Left lobe of liver (tissue), 2 donors: ENCODE measurements at places on chromosomes 13 and 19.
A peak's percentile ranks its signal among the peaks of the same experiment; 100 is the strongest.

DNA sequence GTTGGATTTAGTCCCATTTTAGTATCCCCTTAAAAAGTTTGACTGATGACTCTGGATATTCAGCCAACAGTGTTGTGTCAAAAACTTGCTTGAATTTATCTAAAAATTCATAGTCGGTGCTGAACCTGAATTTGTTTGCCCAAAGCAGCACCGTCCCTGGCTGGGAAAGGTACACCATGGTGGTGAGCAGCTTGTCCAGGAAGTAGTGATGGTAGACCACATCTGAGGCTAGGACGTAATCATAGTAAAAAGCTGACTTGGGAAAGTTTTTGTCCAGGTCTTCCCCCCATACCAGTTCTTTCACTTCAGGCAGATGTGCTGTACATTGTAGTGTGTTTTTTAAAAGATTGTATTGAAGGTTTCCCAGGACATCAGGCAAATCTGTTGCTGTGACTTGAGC lies 8.8 kb downstream of the METTL21C start:
- no peak for DNase-seq

DNA sequence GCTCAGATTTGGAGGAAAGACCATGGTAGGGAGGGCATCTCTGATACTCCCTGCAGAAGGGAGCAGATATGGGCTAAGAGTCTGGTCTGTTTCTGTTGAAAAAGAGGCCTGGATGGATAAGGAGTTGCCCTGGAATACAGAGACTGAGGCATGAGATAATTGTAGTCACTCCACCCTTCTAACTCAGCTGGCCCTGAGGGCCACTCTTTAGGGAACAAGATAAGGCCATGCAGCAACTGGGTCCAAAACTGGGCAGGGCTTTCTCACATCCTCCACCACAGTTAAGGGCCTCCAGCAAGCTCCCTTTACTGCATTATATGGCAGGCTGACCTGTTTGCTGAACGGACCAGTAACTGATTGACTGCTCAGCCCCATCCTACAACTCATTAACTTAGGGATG lies 1.3 kb downstream of the ZNF749 start:
- no peak for DNase-seq

DNA sequence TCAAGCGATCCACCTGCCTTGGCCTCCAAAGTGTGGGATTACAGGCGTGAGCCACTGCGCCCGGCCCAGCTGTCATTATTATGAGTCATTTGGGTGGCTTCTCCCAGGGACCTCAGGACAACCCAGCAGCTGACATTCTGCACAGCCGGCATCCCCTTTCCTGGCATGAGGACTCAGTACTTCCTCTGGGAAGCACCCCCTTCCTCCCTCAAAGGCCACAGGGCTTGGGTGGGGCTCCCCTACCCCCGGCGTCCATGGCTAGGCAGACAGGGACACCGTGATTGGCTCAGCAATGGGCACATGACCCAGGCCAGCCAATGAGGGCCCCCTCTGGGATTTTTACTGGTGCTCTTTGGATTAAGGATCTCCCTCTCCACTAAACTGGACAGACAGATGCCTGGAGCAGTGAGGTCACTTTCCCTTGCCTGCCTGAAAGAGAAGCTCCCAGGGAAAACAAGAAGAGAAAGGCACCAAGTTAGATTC lies 6.0 kb downstream of the KANK2 start:
- DNase-seq = no peak

- no peak for DNase-seq
Observed at GRCh38 chr13:95650696-95651095, 6.2 kb upstream of the DZIP1 start.

- no peak for DNase-seq
Observed at GRCh38 chr13:51050021-51050830, 60.8 kb downstream of the C13orf42 start.

GRCh38 chr19:4373601-4374497 lies 26.5 kb downstream of the SH3GL1 start:
- no peak for DNase-seq

DNA sequence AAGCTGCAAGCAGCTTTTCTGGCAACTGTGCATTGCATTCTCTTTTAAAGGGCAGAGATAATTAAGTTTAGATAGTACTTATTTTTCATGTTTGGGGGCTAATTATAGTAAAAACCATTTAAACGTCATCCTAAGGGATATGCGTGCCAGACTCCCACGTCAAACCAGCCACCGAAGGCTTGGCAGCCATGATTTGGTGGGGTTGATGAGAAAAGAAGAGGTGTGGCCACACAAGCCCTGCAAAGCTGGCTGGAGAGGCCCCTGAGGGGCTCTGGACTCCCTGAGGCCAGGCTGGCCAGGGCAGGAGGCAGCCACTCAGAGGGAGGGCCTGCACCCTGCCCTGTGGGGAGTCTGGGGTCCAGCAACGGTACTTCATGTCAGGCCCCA lies 17.5 kb downstream of the PEPD start:
- no peak for DNase-seq

DNA sequence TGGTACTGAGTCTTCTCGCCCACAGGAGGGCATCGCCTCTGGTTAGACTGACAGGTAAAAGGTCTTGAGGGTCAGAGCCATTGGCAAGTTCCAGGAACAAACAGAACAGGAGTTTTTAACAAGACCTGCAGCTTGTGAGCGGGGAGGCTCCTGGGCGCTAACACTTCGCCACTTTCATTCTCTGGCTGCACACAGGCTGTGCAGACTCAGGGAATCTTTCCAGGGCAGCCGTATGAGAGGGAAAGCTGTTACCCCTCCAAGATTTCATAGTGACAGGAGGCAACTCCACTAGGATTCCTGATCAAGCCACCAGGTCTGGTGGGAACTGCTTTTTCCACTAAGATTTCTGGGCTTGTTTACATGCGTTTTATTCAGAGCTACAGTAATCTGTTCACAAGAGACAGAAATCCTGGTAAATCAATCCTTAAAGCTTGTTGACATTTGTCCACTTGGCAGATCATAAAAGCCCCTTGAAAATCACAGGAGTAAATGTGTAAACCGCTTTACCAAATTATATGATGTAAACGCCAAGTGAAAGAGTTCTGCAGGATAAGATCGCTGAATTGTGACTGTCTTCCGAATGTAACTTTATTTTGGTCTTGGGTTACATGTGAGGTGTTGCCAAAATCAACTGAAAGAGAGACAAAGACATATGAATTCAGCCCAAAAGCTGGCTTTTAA lies 190.6 kb downstream of the MZT1 start:
- DNase-seq = peak; percentile 47

- DNase-seq = no peak
Observed at GRCh38 chr13:83065108-83065507, 817.2 kb downstream of the SLITRK1 start.

GRCh38 chr19:6890938-6891337 lies 3.6 kb downstream of the ADGRE1 start:
- DNase-seq = no peak

DNA sequence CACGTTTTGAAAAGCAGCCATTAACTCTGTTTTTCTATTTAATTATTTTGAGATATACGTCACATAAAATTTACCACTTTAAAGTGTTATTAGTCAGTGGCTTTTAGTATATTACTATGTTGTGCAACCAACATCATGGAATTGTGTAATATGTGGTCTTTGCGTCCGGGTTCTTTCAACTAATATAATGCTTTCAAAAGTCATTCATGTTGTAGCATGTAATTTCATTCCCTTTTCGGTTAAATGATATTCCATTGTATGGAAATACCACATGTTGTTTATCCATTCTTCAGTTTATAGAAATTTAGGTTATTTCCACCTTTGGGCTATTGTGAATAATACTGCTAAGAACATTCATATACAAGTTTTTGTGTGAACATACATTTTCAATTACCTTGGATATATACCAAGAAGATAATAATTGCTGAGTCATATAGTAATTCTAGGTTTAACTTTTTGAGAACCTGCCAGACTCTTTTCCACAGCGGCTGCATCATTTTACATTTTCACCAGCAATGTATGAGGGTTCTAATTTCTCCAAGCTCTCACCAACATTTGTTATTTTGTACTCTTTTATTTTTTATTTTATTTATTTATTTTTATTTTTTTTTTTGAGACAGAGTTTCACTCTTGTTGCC lies 28.1 kb upstream of the CLDN10 start:
- DNase-seq = no peak

- DNase-seq = peak; percentile 88
Observed at GRCh38 chr19:8421484-8422461, 8.7 kb downstream of the MARCHF2 start.

- DNase-seq = no peak
Observed at GRCh38 chr19:35673121-35673804, 6.9 kb downstream of the UPK1A start.

DNA sequence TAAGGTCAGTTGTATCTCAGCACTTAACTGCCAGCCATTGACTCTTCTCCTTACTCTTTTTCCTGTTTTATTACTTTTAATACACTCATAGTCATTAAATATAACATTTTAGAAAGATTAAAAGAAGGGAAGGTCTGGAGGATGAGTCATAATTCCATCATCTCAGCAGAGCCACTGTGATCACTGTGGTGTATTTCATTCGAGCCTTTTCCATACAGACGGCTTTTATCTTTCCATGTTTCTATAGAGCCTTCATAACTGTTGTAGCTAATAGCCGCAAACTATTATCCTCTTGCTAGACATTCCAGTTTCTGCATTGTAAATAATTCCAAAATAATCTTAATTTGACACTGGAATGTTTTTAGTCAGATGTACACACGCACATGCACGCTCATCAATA lies 4.7 kb upstream of the FLT1 start:
- no peak for DNase-seq

DNA sequence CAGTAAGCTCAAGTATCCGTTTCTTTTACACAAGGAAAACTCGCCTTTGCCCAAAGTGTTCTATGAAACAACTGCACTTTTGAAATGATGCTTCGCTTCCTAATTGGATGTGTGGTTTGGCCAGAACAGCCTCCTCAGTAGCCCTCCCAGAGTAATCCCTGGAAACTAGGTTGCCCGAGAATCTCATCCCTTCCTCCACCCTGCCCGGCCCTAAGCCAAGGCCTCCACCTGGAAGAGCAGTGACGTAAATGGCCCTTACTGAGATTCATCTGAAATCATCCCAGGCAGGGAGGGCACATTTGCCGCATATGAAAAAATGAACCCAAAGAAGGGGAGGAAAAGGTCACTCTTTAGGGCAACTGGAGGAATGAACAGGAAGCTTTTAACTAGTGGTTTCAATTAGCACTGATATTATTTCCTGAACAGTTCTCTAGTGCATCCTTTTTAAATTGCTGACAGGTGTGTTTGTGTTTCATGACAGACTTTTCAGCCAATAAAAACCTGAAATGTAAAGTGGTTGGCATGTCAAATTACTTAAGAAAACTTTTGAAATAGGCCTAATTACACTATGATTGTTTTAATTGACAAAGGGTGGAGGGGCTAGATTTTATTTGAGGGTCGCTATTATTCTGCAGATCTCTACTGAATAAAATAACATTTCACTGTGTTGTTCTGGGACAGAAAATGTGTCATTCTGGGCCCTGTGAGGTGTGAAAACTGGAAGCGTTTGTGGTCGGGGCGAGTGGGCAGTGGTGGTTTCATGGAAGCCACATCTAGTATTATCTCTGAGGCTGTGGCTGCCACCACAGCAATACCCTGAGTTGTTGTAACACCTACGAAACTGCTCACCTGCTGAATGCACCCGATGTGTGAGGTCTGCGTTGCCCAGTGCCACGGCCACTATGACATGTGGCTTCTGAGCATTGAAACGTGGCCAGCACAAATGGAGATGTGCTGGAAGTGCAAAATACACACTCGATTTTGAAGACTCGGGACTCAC lies 112.1 kb downstream of the ZIC5 start:
- no peak for DNase-seq

- DNase-seq = no peak
Observed at GRCh38 chr13:84430015-84430414, 547.7 kb upstream of the SLITRK1 start.

DNA sequence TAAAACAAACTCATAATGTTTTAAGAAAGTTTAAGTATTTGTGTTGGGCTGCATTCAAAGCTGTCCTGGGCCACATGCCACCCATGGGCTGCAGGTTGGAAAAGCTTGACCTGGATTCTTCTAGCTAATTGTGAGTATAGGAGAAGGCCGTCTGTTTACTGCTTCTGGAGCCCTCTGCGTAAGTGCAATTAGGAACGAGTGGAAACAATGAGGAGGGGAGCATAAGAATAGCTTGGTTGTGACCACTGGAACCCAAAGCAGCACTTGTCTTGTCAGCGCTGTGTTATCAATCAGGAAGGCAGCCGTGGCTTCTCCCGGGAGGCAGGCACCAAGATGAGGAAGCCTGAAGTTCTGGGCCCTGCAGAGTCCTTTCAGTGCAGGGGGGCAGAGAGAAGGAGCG lies 110.4 kb upstream of the MBNL2 start:
- no peak for DNase-seq

GRCh38 chr19:45876411-45877197 lies 9.3 kb downstream of the IRF2BP1 start:
- DNase-seq = peak; percentile 75

DNA sequence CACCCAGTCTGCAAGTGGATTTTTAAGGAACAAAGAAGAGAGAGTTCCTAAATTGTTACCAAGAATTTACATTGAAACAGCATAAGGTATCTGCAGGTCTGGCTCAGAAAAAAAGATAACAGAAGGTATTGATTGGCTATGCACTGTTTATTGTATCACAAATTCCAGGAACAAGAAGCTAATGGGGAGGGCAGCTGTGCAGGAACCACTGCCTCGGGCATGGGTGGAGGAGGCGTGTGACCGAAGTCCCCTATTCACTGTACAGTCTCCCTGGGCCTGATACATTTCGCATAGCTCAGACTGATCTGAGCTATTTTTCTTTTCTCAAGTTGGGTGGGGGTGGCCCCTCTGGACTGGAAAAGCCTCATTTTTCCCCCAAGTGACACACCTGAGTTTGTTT lies 11.7 kb downstream of the NECTIN2 start:
- DNase-seq = no peak

DNA sequence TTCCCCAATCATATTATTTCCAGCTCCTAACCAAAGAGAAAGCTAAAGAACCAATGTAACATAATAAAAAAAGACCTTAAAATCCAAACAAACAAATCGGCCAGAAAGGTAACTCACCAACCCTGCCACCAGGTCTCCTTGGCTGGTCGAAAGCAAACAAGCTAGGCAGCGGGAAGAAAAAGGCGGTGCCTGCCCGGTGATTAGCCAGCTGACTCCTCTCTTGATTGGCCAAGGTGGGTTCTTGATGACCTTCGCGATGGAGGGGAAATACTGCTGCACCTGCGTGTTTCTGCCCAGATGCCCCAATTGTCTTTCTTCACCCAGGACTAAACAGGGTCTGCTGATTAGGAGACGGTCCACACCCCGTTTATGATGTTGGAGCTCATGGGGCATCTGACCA lies at the start of gene NLRP11:
Gene NLRP11 (minus strand): TSS at position 154 of the 400 bp plus-strand sequence. CDS start 13,825 bp downstream, outside the sequence.
- no peak for DNase-seq

GRCh38 chr19:28218728-28219127 lies 994.2 kb downstream of the UQCRFS1 start:
- no peak for DNase-seq

DNA sequence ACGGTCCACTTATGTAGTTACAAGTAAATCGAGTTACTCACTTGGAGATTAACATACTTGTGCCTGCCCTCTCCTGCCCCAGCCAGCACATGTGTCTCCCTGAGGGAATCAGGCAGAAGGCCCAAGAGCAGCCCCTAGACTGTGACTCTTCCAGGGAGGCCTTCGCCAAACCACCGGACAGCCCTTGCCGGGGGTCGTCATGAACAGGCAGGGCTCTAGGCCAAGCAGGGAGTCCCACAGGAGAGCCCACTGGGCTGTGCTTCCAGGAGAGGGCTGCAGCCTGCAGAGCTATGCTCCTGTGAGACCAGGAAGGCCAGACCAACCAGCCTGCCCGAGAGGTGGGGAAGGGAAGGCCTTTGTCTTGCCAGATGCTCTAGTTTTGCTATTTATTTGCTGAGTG lies 283.3 kb downstream of the FOXO1 start:
- DNase-seq = no peak

GRCh38 chr13:45918597-45918996 lies 67.0 kb upstream of the SIAH3 start:
- DNase-seq = no peak

GRCh38 chr13:41971848-41972247 lies 10.9 kb upstream of the VWA8 start:
- no peak for DNase-seq
